Pulmonary artery endothelial cell (primary cell): ENCODE measurements at places on chromosomes 2 and 18. TPM values are rescaled to one million over a fixed set of nuclear protein-coding genes. Genes with fewer than 3 reads are reported as not detected.

Gene CTAGE1
- total RNA-seq, result not detected in 2 replicates

Gene CIDEA
- total RNA-seq, result 0.20 TPM in 1 of 2 replicates, not detected in the other

Gene SMIM21
- not detected in 2 replicates for total RNA-seq

Gene MYCN
- 0.46 and 3.1 TPM in 2 replicates for total RNA-seq

Gene KCNIP3
- 0.33 and 0.35 TPM in 2 replicates for total RNA-seq

Gene CHST9
- total RNA-seq, result not detected in 2 replicates

Gene RALB
- 163 and 239 TPM in 2 replicates for total RNA-seq

Gene RAB17
- 1.6 and 1.9 TPM in 2 replicates for total RNA-seq

Gene ZNF892
- total RNA-seq, result 5.1 and 8.6 TPM in 2 replicates

Gene IL18RAP
- total RNA-seq, result under 0.01 TPM in 1 of 2 replicates, not detected in the other

Gene CDH19
- total RNA-seq, result not detected in 2 replicates

Gene LONRF2
- total RNA-seq, result not detected in 2 replicates

- no peak for DNase-seq
These were observed 335.5 kb upstream of the NT5C1B start for GRCh38 chr2:18924886-18925285.

DNA sequence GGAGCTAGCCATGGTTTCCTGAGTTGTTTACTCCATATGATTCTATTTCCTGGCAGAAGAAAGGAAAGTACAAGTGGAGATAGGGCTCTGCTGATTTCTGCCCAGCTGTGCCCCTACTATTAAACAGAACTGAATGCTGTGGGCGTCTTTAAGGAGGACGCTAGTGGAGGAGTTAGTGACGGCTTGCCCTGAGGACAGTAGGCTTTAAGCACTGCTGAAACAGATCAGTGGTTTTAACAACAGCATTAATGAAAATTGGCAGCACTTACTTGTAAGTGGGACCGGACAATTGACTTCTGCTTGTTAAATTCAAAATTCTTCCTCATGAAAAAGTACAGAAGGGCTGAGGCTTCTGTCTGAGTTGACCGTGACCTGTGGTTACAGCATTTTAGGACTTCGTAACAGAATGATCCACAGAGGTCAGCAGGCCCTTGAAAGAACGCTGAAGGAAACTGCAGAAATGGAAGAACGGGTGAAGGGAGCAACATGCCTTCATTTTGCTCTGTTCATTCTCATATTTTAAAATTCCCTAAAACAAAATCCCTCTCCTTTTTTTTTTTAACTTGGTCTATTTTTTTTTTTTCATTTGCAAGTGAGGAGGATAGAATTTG lies 80.6 kb upstream of the CCDC195 start:
- DNase-seq, result no peak

- DNase-seq, result no peak
These were observed 29.3 kb downstream of the MBP start for GRCh38 chr18:77103187-77103850.

DNA sequence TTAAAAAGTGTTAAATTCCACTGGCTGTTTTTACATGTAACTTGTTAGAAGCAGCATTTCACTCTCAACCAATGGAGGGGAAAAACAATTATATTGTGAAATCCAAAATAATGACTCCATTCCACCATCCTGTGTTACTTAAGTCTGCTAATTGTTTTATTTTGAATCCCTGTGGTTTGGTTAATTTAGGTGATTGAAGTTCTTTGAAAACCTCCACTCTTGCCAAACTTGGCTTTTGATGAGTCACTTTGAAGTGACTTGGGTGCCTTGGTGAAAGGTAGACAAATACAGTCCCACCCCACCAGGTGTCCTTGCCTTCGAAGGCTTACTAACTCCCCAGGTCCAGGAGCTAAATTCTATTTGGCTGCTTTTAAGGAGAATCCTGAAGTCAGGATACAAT lies 1303.8 kb upstream of the NRXN1 start:
- no peak for DNase-seq

- no peak for DNase-seq
These were observed 121.2 kb upstream of the SLC35G4 start for GRCh38 chr18:11488175-11488574.

- DNase-seq, result no peak
These were observed 47.6 kb upstream of the ZNF521 start for GRCh38 chr18:25399554-25399953.

- DNase-seq, result no peak
These were observed 3.3 kb downstream of the TPGS2 start for GRCh38 chr18:36825526-36825925.

GRCh38 chr18:50142441-50143120 lies 52.4 kb downstream of the MYO5B start:
- DNase-seq, result no peak

DNA sequence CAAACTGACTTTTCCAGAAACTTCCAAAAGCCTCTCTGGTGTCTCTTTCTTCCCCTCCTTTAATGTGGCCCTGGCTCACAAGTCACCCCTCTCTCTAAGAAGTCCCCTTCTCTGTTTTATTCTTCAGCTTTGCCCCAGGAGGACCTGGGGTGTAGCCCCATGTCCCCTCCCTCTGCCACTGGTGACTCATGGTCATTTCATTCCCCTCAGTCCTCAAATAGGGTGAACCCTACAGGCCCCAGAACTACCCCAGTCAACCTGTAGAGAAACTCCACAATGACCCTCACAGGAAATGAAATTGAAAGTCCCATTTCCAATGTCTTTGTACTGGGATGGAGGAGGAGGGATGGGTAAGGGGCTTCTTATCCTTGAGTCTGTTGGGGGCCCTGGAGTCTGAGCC lies 6.2 kb upstream of the SPEG start:
- DNase-seq, result no peak

- DNase-seq, result no peak
These were observed 54.8 kb downstream of the ATP9B start for GRCh38 chr18:79123948-79124347.

DNA sequence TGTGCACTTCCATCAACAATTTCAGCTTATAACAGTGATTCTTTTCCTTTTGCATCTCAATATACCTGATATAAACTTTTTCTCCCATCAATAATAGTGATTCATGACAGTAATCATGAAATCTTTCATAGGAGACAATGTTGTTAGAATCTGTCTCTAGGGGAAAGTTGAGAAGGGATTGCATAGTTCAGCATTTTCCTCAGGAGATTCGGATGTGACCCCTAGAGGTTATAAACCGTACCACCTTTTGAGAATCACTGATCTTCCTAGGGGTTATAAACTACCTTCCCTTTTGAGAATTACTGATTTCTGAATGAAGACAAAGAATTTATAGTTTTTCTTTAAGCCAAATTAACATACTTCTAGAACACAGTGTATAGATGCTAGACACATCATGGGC lies 53.0 kb upstream of the GALNT3 start:
- no peak for DNase-seq

DNA sequence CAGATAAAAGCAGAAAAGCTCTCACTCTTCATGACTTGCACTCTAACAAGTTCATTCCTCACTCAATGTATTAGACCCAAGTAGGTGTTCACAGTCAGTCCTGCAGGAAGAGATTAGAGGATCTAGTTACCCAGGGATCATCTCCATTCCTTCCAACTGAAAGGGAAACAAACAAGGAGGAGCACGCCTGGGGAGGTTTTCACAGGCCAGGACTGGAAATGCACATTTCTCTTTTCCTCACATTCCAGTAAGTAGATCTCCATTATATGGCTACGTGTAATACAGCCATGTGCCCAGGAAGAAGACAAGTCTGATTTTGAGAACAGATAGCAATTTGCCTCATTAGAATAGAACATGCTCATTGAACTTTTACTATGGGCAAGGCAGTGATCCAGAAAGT lies 1132.2 kb upstream of the FAM98A start:
- no peak for DNase-seq

DNA sequence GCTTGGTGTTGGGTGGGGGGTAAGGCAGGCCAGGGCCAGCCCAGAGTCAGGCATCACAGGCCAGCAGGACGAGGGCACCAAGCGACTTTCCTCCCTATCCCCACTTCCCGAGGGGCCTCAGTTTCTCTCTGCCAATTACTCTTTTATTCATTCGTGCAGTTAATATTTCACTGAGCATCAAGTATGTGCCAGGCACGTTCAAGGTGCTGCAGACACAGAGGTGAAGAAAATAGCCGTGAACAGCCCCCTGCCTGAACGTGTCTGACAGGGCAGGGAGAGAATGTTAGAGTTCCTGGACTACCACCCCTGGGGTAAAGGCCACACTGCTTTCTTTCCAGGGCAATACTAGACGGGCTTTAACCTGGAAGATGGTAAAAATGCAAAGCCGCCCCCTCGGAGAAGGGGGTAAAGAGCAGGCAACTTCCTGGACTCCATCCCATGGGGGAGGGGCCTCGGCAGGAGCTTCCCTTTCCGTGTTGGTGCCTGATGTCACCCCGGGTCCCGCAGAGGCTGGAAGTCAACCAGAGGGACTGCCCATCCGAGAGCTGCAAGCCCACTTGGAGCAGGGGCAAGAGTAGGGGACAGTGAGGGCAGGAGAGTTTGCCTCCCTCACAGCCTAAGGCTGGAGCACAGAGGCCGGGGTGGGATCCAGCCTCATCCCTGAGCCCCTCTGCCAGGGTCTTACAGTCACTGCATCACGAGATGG lies 47.1 kb downstream of the CENPO start:
- DNase-seq, result no peak

DNA sequence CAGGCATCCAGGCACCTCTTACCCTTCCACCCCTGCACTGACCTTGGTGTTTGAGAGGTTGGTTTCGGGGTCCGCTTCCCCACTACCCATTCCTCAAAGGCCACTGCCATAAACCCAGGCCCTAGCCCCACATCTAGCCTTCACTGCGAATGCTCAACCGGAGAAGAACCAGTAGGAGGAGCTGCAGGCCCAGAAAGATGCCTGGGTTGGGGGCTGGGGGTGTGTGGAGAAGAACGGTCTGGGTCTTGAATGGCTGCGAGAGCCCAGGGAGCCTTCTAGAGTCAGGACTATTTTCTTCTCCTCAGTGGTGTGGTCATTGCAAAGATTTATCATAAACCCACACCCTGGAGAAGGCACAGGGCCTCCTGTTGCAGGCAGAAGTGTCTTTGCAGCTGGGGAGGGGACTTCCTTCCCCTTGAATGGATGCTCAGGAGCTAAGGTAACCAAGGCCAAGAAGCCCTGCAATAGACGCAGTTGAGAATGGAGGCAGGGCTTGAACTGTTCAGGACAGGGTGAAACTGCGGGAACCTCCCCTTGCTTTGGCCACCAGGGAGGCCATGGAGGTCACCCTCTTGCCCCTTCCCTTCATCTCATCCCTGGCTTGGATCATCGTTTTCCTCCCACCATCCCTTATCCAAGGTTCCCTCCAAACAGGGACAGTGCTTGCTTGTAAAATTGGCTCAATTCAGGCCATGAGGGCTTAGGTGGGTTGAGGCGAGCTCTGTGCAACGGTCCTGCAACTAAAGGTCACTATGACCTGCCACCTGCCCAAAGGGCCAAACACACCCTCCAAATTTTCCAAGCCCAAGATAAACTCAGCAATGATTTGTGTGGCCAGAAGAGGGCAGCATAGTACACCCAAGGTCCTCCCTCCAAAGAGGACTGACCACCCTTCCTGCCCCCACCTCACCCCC lies 20.9 kb downstream of the THNSL2 start:
- DNase-seq, result no peak

- DNase-seq, result no peak
These were observed 38.4 kb upstream of the MRPL19 start for GRCh38 chr2:75607988-75608683.

DNA sequence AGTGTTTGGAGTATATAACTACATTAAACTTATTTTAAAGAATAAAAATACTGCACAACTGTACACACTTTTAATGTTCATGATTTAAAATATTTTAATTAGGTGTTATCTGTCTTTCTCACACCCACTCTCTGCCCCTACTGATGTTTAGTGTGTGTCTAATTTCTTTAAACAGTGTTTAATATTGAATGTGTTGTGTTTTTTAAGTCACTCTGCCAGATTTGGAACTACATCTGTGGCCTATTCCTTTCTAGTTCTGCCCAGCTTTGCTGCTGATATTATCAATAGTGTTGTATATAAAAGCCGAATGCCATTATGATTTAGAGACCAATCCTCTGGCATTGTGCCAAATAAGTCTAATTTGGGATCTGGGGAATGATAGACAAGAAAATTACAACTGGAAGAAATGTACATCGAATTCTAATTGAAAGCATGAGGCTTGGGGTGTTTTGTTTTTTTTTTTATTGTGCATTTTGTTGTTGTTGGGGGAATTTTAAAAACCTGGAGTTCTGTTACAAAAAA lies 398.0 kb downstream of the CPS1 start:
- DNase-seq, result no peak
